ENCODE measurements at places on chromosomes 11 and 22. TPM values are rescaled to one million over a fixed set of nuclear protein-coding genes. Genes with fewer than 3 reads are reported as not detected.

- no peak for DNase-seq
- H3K27ac ChIP-seq = no peak overlapping the region
- H3K27me3 ChIP-seq = no peaks in the 10 kb centered on the region
- H3K4me3 ChIP-seq = no peak overlapping the region
Measured at GRCh38 chr11:126357969-126358762, 2.7 kb downstream of the ST3GAL4 start.

GRCh38 chr11:125345421-125346178, 150.5 kb downstream of the FEZ1 start:
- H3K27ac ChIP-seq = no peak overlapping the region
- H3K4me3 ChIP-seq = no peak overlapping the region
- H3K36me3 ChIP-seq = peaks cover 3% of the 10 kb centered on the region
- H3K27me3 ChIP-seq = peaks cover 93% of the 10 kb centered on the region

GRCh38 chr11:68461575-68461917, 994 bp downstream of the PPP6R3 start:
- H3K36me3 ChIP-seq = peaks cover 37% of the 10 kb centered on the region
- no peak for DNase-seq
- no peaks in the 10 kb centered on the region for H3K27me3 ChIP-seq
- H3K4me3 ChIP-seq = peak overlapping the region; percentile 90
- peaks cover 21% of the 10 kb centered on the region for H3K4me1 ChIP-seq
- peak overlapping the region; percentile 79 for H3K27ac ChIP-seq

- peak; percentile 7 for DNase-seq
- no peaks in the 10 kb centered on the region for H3K36me3 ChIP-seq
- H3K4me1 ChIP-seq = peaks cover 13% of the 10 kb centered on the region
- no peak overlapping the region for H3K27ac ChIP-seq
- no peak overlapping the region for H3K4me3 ChIP-seq
- no peaks in the 10 kb centered on the region for H3K27me3 ChIP-seq
Measured at GRCh38 chr11:26227301-26227746, 104.6 kb upstream of the ANO3 start.

IFT27 gene
- 41.0 TPM for total RNA-seq

PATE2 gene
- total RNA-seq = not detected

GLB1L3 gene
- not detected for total RNA-seq

SCARF2 gene
- total RNA-seq = 0.68 TPM
